ENCODE measurements at places on chromosomes 2 and 18. TPM values are rescaled to one million over a fixed set of nuclear protein-coding genes. Genes with fewer than 3 reads are reported as not detected.

RAMP1 gene
- 3.1 TPM for total RNA-seq

GRCh38 chr2:17815468-17816184 lies 634 bp upstream of the MSGN1 start:
- DNase-seq = no peak

GRCh38 chr2:230896346-230897115 lies 28.5 kb downstream of the GPR55 start:
- no peak for DNase-seq

GRCh38 chr2:156956161-156956560 lies 301.3 kb upstream of the GALNT5 start:
- no peak for DNase-seq

DNA sequence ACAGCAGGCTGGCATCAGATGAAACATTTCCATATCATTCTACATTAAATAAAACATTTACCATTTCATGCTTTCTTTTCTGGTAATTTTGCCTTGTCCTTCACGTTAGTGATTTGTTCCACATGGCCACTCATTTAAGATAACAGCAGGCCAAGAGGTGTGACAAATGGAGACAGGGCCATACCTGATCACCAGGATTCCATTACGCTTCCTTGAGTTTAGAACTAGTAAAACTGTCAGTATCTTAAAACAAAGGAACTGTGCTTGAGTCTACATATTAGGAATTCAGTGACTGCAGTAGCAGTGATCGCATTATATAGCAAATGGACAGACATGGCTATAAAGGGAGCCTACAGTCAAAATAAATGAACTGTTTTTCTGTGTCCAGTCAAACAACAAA lies 155.1 kb upstream of the FSHR start:
- DNase-seq = no peak

DNA sequence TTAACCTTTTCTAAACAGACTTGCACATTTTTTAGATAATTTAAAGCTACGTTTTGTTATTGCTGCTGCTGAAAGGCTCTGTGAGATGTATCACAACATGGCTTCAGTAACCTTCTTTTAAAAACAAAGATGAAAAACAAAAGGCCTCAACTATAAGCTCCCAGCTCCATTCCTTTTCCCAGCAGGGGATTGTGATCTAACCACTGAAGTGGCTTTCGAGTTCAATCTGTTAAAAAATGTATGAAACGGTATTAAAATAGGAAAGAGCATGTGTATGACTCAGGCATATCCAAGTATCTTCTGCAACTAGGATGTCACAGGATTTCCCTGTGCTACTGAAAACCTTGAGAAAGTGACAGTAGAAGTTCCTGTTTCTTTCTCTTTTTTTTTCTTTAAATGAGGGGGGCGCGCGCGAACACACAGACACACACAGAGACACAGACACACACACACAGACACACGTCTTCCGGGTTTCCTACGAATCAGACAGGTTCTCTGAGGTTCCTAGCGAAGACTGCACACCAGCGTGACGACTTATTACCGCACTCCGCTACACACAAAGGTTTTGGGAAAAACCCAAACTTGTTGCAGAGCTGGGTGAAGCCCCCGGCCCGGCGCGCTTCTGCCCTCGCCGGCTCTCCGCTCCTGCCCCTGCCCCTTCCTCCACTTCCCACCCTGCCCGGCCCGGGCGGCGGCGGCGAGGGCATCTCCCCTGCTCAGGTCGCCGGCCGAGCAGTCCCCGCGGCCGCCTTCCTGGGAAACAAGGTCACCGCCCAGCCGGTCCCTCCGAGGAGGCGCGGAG lies 86.8 kb downstream of the RBMS1 start:
- peak; percentile 81 for DNase-seq

DNA sequence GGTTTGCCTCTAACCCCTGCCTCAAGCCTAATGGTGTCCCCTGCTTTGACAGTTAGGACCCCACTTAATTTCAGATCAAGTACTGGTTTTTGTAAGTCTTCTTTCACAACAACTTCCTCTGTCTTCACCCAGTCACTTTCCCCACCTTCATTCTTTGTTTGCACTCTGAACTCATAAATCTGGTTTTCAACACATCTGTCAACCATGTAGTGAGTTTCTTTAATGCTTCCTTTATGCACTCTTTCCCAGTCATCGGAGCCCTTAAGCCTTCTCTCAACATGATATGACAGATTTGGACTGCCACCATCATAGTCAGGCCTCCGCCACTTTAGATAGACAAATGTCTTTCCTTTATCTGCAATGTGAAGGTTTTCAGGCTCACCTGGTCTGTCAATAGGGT lies 109.1 kb downstream of the PLEKHA3 start:
- DNase-seq = no peak

GRCh38 chr2:127619877-127620705 lies 25.9 kb upstream of the GPR17 start:
- DNase-seq = no peak

MAP4K4 gene
- 208 TPM for total RNA-seq

GPN1 gene
- total RNA-seq = 49.0 TPM

GRCh38 chr18:58449464-58449863 lies 179.4 kb downstream of the ALPK2 start:
- DNase-seq = no peak

- DNase-seq = no peak
Measured at GRCh38 chr2:127422559-127423477, 4.6 kb downstream of the PROC start.

CROCC2 gene
- 0.41 TPM for total RNA-seq

DNA sequence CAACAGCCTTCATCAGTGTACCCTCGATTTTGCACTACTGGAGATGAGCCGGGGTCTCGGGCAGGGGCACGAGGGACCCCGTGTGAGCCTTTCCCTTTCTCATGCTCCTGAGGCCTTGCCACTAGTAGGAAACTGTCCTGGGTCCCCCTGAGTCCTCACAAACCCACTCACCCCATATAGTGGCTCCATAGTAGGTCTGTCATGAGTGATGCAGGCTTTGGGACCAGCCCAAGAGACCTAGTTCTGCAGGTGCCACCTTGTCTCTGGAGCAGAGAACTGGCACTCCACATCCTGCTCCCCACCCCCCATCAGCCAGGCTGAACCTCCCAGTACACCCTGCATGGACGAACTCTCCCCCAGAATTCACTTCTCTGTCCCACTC lies 187.1 kb downstream of the SMAD7 start:
- no peak for DNase-seq

GRCh38 chr18:7726522-7726921 lies 159.4 kb downstream of the PTPRM start:
- DNase-seq = no peak

PLEKHM3 gene
- 15.1 TPM for total RNA-seq

KCNG3 gene
- not detected for total RNA-seq

- no peak for DNase-seq
Measured at GRCh38 chr2:85889627-85890281, 964 bp upstream of the ST3GAL5 start.

DNA sequence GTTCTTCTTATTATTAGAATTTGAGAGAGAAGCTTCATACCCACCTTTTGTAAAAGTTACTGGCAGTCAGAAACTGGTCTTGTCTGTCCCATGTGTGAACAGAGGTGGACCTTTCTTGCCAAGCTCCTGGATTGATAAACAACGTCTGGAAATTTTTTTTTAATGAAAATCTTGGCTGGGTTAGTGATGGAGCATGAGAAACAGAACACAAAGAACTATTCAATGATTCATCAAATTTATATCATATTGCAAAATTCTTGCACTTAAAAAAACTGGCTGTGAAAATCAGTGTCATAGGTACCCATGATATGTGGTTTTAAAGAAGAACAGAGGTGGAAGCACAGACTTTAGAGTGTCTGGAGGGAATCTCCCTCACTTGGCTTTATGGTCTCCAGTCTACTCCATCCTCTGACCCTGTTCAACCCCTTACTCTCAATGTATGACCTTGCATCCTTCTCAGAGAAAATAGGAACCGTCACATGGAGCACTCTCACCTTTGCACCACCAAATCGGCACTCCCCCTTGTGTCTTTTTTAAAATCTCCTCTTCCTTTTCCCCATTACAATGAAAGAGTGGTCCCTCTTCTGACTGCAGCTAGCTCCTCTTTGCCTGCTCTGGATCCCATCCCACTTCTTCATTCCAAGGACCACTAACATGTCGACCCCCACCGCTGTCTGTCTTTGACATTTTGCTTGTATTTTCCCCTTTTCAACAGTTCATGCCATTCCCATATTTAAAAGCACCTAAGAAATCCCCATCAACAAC lies 58.2 kb downstream of the COPS8 start:
- peak; percentile 93 for DNase-seq

C2orf74 gene
- total RNA-seq = 19.0 TPM

GRCh38 chr2:74097574-74097973 lies 50.1 kb downstream of the BOLA3 start:
- no peak for DNase-seq

GRCh38 chr2:231877533-231878456 lies 48.4 kb downstream of the NPPC start:
- peak; percentile 11 for DNase-seq

GRB14 gene
- total RNA-seq = 6.9 TPM

Data from fibroblast of the aortic adventitia (primary cell).